ENCODE measurements at places on chromosomes 2 and 18.

DNA sequence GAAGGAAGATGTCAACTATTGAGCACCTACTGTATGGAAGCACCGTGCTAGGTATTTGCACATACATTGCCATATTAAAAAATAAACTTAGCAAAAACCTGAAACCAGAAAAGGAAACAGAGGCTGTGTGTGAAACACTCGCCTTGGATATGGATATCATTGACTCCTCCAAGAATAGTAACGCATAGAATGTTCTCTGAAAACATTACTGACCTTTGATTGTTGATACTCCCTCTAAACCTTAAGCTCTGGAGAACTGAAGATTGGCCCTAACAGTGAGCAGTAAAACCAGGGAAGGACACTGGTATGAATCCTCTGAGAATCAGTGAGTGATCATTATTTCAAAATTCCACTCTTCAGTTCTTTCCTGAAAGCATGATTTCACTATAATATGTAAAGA lies 236.8 kb downstream of the CDH20 start:
- DNase-seq: no peak

DNA sequence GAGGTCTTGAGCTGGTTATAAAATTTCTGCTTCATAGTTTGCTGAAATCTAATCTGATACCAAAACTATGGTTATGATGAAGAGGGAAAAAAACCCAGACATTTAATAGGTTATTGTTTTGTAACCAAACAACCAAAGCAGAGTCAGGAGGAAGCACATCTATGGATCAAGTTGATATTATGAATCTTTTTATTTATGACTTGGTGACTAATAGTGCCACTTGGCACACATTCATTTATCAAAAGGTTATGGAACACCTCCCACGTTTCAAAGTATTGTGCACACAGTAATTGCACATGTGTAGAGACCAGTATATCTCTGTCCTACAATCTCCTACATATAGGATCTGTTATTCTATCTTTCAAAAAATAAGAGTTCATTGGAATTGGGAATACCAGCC lies 93.0 kb downstream of the DPP4 start:
- no peak for DNase-seq

- no peak for DNase-seq
These were observed 439.8 kb downstream of the TGIF1 start for GRCh38 chr18:3889803-3890202.

GRCh38 chr2:224882291-224883171 lies 159.7 kb downstream of the DOCK10 start:
- DNase-seq: no peak
